Gastroesophageal sphincter (tissue), 4 donors: ENCODE measurements at places on chromosomes 4 and X.

DNA sequence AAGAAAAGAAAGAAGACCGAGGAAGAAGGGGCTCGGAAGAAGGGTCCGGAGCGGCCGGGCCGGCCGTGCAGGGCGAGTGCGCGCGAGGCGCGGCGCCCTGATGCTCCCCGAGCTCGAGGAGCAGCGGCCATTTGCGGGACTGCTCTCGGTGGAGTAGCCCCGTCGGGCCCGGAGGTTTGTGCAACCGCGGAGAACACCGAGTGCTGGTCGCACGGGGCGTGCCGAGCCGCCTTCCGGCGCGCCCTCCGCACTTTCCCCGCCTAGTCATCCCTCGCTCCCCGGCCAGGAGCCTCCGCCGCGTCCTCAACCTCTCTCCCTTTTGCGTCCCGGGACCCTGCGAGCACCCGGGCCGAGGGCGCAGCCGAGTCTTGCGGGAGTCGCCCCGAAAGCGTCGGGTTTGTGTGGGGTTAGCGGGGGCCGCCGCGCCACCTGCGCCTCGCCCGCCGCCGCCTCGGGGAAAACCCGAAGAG lies 127.4 kb downstream of the LAS1L start:
- no peak overlapping the region for H3K27ac ChIP-seq
- H3K4me1 ChIP-seq, result no peaks in the 10 kb centered on the region
- H3K36me3 ChIP-seq, result no peaks in the 10 kb centered on the region
- no peak for ATAC-seq
- peaks cover 15% of the 10 kb centered on the region for H3K27me3 ChIP-seq

DNA sequence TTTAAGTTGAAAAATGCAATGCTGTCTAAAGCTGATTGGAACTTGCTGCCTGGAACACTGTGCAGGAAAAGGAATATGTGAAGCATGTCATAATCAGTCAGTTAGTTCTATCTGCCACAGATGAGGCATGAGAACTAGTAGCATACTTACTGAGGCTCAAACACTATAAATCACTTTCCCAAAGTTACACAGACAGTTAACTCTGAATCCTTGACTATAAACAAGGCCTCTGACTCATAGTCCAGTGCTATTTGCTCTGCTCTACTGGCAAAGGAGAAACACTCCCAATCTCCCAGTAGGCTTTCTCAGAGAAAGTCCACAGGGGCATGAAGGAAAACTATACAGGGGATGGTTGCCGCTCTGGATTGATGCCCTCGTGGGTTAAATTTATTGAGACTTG lies 2078.4 kb upstream of the TENM3 start:
- no peak overlapping the region for H3K4me3 ChIP-seq
- ATAC-seq, result no peak
- H3K36me3 ChIP-seq, result no peaks in the 10 kb centered on the region
- H3K4me1 ChIP-seq, result no peaks in the 10 kb centered on the region

GRCh38 chrX:25144043-25144940 lies 128.5 kb upstream of the ARX start:
- H3K27ac ChIP-seq, result no peak overlapping the region
- H3K27me3 ChIP-seq, result no peaks in the 10 kb centered on the region
- no peaks in the 10 kb centered on the region for H3K4me1 ChIP-seq
- no peak for ATAC-seq
- H3K4me3 ChIP-seq, result no peak overlapping the region

GRCh38 chr4:66300336-66300934 lies 630.1 kb upstream of the EPHA5 start:
- H3K4me3 ChIP-seq, result no peak overlapping the region
- no peak overlapping the region for H3K27ac ChIP-seq
- no peaks in the 10 kb centered on the region for H3K27me3 ChIP-seq
- no peak for ATAC-seq

- no peaks in the 10 kb centered on the region for H3K27me3 ChIP-seq
- ATAC-seq, result no peak
- no peaks in the 10 kb centered on the region for H3K4me1 ChIP-seq
- no peaks in the 10 kb centered on the region for H3K36me3 ChIP-seq
- no peak overlapping the region for H3K4me3 ChIP-seq
- no peak overlapping the region for H3K27ac ChIP-seq
Measured at GRCh38 chr4:10750714-10751113, 66.1 kb upstream of the CLNK start.

GRCh38 chr4:88814043-88814617 lies 116.5 kb upstream of the NAP1L5 start:
- no peak overlapping the region for H3K27ac ChIP-seq
- ATAC-seq, result no peak
- no peaks in the 10 kb centered on the region for H3K27me3 ChIP-seq
- H3K4me1 ChIP-seq, result peaks cover 56% of the 10 kb centered on the region

DNA sequence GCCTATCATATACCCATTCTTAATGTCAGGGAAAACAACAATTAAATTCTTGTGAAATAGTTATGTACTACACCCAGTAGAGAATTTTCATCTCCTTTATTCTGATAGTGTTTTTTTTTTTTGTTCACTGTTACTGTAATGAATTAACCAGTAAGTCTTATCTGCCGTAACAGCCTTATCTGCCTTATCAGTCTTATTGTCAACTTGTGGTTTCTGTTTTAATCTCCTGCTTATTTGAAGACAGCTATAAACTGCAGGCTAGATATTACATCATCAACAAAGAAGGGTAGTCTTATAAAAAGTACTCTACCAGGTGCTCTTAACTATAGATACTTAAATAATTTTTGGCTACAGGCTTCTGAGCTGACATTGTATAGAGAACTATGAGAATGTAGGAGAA lies 79.5 kb downstream of the MAGEB5 start:
- H3K4me1 ChIP-seq, result no peaks in the 10 kb centered on the region
- no peaks in the 10 kb centered on the region for H3K27me3 ChIP-seq
- no peaks in the 10 kb centered on the region for H3K36me3 ChIP-seq
- H3K4me3 ChIP-seq, result no peak overlapping the region
- H3K27ac ChIP-seq, result no peak overlapping the region

GRCh38 chr4:32697281-32697814 lies 1977.2 kb downstream of the PCDH7 start:
- no peaks in the 10 kb centered on the region for H3K36me3 ChIP-seq
- H3K4me3 ChIP-seq, result no peak overlapping the region
- H3K4me1 ChIP-seq, result no peaks in the 10 kb centered on the region
- H3K27ac ChIP-seq, result no peak overlapping the region
